GM18507 (cell line): ENCODE measurements at places on chromosomes 1 and 21.

DNA sequence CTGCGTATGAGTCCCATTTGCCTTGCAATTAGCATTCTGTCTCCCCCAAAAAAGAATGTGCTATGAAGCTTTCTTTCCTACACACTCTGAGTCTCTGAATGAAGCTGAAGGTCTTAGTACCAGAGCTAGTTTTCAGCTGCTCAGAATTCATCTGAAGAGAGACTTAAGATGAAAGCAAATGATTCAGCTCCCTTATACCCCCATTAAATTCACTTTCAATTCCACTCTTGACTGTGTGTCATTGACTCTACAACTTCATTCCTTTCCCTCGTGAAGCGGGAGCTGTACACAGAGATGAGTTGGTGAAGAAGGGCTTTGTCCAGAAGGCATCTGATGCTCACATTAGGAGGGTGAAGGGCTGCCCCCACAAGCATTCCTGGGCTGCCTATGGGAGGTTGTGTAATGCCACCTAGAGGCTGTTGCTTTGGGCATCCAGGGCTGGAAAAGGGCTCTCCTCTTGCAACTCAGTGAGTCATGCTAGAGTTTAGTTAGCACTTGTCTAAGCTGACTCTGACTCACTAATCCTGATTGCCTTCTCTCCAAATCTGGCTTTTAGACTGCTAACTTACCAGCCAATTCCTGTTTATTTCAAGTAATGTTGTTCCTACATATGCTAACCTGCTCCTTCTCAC lies 1.8 kb downstream of the SPRR1B start:
- no peak for DNase-seq

- no peak for DNase-seq
Measured at GRCh38 chr1:96538111-96538641, 183.4 kb upstream of the PTBP2 start.

GRCh38 chr1:54987427-54987826 lies 7.0 kb downstream of the TMEM61 start:
- DNase-seq, result no peak

DNA sequence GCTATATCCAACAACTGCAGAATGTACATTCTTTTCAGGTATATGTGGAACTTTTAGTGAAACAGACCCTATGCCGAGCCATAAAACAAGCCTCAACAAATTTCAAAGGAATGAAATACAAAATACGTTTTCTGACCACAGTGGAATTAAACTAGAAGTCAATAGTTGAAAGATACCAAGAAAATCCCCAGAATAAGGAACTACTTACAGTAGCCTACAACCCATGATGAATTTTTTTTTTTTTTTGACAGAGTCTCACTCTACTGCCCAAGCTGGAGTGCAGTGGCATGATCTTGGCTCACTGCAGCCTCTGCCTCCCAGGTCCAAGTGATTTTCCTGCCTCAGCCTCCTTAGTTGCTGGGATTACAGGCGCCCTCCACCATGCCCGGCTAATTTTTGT lies 83.4 kb downstream of the RUNX3 start:
- DNase-seq, result no peak

- peak; percentile 52 for DNase-seq
Measured at GRCh38 chr1:156226116-156226538, 13.3 kb downstream of the PMF1 start.

- DNase-seq, result no peak
Measured at GRCh38 chr1:80534606-80535360, 1266.0 kb upstream of the ADGRL2 start.

DNA sequence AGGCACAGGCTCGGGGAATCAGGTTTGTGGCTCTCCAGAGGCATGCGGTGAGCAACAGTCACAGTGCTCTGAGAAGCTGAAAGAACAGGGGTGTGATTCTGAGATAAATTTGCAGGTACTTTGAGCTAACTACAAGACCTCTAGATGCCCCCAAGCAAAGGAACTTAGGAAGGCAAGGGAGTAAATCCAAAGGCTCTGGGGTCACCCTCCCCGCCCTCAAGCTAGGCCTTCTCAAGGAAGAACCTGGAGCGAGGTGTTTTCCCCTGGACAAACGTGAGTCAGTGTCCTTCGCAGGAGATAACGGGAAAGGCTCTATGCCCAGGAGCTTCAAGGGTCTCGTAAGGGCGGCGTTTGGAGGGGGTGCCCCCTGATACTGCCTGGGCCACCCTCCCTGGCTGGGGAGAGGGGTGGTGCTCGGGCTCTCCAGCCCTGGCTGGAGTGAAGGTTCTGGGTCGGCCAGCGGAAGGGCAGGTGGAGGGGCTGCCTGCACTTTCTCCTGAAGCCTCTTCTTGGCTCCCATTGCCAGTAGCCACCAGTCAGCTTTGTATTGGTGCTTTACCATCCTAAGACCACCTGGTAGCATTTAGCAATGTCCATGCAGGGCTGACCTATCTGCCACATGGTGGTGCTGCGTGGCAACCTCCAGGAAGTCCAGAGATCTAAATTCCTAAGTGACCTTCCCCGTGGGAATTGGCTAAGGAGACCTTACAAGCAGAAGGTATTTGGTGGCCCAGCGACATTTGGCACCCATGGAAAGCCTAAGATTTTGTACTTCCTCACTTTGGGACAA lies 44.0 kb downstream of the GPR161 start:
- DNase-seq, result no peak

- DNase-seq, result no peak
Measured at GRCh38 chr1:234616644-234617043, 6.7 kb upstream of the IRF2BP2 start.

DNA sequence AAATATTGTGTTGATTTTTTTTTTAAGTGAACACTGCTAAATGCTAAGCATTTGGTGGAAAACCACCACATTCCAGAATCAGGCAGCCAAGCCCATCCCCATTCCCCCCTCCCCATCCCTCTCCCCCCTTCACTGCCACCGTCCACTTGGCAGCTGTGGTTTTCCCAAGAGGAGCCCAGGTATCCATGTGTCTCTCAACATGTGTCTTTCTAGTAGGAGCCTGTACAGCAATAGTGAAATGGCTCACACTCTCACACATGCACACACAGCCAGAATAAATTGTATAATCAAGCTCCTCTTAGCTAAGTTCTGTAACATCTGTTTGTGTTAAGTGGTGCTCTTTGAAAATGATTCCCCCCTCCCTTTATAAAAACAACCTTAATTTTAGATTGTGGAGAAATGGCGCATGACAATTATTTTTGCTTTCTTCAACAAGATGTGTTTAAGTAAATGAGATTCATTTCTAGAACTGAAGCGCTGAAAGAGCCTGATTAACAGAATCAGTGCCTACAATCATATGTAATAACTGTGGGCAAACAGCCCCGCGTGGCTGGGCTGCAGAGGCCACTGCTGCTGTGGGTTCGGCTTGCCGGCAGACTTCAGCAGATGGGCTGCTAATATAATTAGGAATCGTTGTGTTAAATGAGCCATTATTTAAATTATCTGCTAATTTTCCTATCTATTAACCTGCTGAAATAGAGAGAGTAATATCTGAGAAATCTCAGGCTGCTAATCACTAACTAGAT lies 43.3 kb downstream of the BACE2 start:
- DNase-seq, result no peak

- DNase-seq, result no peak
Measured at GRCh38 chr1:5934058-5934884, 58.0 kb downstream of the NPHP4 start.

GRCh38 chr1:17683598-17683997 lies 71.5 kb upstream of the ACTL8 start:
- no peak for DNase-seq

GRCh38 chr1:246632281-246633168 lies 66.3 kb downstream of the CNST start:
- no peak for DNase-seq

DNA sequence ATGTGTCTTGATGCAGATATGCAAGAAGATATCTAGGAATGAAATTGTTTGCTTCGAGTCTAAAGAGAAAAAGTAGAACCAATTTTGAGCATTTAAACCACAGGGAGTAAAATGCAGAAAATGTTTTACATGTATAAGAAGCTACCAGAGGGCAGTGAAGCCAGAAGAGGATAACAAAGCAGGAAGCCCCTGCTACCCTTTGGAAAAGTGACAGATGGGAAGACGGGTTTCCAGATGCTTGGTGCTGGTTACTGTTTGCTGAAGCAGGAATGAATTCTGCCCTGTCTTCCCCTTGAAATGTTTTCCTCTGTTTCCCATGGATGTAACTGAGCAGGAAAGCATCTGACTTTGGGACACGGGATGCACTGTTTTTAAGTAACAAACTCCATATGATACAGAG lies 822.2 kb downstream of the MRPL39 start:
- DNase-seq, result no peak

DNA sequence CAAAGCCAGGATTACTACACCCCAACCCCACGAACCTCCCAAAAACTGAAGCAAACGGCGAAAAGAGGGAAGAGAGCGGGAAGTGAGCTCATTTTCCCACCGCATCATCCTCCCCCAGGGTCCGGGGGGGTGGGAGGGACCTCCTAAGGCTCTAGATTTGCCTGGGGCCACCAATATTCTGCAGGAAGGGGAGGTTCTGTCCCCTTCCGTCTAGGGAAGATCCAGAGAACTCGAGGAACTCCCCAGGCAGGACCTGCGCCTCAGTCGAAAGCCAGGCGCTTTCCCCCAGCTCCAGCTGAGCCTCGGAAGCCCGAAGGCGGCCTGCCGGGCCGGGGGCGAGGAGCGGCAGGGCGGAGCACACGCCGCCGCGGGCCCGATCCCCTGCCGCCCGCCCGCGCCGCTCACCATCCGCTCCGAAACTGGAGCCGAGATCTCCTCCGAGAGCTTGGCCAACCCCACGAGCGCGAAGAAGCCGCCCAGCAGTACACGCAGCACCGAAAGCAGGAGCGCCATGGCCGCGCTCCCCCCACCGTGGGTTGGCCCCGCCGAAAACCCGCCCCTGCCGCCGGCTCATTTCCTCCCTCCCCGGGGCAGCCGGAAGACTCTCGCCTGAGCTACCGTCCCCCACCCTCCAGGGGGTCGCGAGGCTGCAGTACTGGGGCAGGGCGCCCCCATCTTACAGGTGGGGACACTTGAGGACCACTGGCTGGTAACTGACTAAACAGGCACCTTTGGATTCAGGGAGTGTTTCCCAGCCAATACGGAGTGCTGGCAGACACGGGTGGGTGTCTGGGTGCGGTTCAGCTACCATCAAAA lies at the start of gene TMEM35B:
TMEM35B (minus strand) TSS at position 555 of the 816 bp plus-strand sequence; CDS start at position 513, 42 bp downstream.
- DNase-seq, result peak; percentile 69
